ENCODE measurements at places on chromosomes 6 and 20. TPM values are rescaled to one million over a fixed set of nuclear protein-coding genes. Genes with fewer than 3 reads are reported as not detected.

The SGK1 gene
- 25.8 TPM for total RNA-seq

DNA sequence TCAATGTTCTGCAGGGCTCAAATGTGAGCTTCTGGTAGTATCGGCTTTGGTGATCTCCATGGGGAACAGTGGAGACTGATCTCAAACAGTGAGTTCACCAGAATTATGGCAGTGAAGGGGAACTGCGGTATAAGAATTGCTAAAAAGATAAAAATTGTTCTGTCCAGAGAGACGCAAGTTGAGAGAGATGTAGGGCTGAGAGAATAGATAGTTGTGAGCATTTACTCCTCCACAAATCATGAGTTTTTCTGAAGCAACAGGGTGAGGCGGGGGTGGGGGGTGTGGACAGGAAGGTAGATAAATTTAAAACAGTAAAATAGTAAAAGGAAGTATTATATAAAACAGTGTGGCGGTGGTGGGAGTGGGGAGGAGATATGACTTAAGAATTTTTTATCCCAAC is 98.6 kb upstream of the NEDD9 start:
- DNase-seq = no peak

DNA sequence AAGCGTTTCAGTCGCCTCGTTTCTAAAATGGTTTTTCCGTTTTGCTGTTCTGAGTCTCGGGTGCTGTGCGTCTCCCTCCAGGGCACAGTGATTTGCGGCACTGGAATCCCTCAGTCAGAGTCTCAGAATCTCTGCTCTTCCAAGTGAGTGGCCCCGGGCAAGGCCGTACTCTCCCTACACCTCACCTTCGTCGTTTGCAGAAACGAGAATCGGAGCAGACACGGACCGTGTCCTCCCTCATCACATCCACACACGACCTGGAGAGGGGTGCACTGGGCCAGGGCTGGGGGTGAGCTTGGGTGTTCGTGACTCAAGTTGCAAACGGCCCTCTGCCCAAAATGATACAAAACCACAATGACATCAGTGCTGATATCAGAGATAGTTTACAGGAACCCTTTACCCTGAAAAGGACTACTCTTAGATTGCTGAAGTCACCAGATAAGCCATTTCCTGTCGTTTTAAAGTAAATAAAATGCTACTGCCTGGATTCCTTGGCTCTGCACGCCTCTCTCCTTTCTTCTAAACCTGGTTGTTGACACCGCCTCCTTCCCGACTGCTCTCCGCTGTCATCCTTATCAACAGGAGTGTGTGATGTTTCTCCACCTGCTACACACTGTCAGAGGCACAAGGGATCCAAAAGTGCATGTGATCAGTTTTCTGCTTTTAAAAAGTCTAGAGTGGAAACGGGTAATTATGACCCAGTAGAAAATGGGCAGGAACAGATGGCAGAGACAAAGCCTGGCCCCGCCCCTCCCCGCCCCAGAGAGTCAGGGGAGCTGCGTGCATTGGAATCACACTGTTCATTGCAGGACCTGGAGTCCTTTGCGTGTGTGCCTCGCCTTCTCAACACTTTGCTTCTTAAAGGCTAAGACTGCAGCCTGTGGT is 38.4 kb downstream of the KIF25 start:
- DNase-seq = no peak

DNA sequence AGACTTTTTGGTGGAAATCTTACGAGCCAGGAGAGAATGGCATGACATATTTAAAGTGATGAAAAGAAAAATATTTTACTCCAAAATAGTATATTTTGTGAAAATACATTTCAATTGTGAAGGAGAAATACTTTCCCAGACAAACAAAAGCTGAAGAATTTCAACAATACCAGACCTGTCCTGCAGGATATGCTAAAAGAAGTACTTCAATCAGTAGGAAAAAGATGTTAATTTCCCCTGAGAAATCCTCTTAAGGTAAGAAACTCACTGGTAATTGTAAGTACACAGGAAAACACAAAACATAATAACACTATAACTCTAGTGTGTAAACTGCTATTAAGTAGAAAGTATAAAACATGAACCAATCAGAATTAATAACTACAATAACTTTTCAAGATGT is 341.8 kb upstream of the GJE1 start:
- DNase-seq = no peak

The SAMD5 gene
- 0.33 TPM for total RNA-seq

DNA sequence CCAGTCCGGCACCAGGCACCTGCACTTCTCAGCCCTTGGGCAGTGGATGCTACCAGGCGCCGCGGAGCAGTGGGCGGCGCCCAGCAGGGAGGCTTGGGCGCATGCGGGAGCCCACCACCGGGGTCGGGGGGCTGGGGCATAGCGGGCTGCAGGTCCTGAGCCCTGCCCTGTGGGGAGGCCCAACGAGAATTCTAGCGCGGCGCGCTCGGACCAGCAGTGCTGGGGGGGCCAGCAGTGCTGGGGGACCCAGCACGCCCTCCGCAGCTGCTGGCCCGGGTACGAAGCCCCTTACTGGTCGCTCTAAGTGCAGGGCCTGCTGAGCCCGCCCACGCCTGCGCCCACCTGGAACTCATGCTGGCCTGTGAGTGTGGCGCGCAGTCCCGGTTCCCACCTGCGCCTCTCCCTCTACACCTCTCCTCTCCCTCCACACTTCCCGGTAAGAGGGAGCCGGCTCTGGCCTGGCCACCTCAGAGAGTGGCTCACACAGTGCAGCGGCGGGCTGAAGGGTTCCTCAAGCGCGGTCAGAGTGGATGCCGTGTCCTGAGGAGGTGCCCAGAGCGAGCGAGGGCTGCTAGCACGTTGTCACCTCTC is 28.5 kb upstream of the SERPINB1 start:
- DNase-seq = no peak

DNA sequence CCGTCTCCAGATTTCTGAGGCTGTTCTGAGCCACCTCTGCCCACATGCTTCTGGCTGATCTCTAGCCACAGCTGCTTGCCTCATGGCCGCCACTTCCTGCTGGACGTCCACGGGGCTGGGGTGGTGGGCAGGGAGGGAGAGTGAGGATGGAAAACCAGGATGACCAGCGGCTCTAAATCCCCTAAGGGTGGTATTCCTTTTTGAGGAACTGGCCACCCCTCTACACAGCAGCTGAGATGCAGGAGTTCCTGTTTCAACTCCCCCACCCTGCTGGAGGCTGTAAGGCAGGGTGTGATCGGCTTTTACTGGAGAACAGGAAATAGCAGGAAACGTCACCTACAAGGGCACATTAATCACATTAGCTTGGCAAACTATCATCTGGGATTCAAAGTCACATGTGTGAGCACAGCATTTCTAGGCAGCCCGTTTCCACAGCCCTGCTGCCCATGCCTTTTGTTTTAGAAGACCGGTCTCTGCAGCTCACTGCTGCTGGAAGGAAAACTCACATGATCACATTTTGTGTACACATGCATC is 181.6 kb upstream of the ECI2 start:
- peak; percentile 34 for DNase-seq

- DNase-seq = no peak
These were observed 3.3 kb downstream of the PSMB9 start for GRCh38 chr6:32857156-32857891.

DNA sequence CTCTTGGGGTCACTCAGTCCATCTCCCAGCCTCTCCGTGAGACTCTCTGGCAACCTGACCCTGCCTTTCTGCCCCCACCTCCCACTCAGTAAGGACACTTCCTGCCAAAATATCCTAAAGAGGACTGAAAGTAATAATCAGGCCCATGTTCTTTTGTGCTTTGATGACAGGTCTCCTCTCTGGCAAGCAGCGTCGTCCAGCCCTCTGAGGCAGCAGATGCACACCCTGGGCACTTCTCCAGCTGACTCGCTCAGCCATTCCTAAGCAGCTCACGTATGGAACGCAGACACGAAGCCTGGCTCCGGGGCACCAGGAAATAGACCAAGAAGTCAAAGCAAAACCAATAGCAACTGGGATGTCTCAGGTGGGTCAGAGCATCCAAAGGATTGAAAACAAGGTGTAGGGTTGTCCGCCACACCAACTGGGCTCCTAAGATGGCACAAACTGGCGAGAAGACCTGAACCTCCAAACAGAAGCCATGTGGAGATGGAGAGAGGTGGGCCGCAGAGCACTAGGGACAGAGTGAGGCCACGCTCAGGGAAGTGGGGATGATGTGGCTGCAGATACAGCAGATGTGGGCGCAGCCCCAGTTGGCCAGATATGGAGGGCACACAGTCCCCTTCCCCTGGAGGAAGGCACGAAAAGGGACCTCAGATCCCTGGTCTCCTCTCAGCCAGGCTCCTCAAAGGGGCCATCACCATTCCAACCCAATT is 99.3 kb downstream of the PRND start:
- DNase-seq = no peak

DNA sequence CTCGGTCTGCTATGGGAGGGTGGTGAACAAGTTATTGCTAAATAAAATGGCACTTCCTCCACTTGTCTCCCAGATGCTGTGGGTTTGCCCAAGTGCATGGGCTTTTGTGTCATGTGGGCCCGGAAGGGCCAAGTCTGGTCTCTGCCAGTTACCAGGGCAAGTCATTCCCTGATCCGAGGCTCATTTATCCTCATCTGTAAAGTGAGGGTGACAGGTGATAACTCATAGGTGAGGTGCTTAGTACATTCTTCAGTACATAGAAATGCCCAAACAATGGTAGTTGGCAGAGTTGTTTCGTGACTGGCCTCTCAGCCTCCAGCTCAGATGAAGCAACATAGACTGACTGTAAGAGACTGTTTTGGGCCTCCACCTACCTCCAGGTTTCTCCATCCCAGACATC is 2.0 kb upstream of the MUCL3 start:
- DNase-seq = no peak

GRCh38 chr6:164258421-164258820 is 843.9 kb downstream of the QKI start:
- no peak for DNase-seq

DNA sequence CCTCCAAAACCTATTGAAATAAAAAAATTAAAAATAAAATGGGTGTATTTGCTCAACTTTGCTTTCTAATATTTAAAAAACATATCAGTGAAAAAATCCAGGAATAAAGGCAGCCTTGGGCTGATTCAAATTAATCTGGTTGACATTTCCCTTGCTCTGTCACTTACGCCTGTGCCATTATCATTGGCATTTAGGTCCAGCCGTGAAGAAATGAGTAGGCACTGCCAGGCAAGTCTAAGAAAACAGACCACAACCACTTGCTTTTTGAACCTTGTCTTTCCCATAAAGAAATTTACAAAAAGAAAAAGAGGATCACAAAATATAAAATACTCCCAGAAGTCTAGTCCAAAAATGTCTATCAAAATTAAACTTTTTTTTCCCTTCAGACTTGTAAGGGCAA is 59.2 kb upstream of the HBS1L start:
- no peak for DNase-seq

- no peak for DNase-seq
These were observed 180.5 kb downstream of the TENT5A start for GRCh38 chr6:81572020-81572419.

DNA sequence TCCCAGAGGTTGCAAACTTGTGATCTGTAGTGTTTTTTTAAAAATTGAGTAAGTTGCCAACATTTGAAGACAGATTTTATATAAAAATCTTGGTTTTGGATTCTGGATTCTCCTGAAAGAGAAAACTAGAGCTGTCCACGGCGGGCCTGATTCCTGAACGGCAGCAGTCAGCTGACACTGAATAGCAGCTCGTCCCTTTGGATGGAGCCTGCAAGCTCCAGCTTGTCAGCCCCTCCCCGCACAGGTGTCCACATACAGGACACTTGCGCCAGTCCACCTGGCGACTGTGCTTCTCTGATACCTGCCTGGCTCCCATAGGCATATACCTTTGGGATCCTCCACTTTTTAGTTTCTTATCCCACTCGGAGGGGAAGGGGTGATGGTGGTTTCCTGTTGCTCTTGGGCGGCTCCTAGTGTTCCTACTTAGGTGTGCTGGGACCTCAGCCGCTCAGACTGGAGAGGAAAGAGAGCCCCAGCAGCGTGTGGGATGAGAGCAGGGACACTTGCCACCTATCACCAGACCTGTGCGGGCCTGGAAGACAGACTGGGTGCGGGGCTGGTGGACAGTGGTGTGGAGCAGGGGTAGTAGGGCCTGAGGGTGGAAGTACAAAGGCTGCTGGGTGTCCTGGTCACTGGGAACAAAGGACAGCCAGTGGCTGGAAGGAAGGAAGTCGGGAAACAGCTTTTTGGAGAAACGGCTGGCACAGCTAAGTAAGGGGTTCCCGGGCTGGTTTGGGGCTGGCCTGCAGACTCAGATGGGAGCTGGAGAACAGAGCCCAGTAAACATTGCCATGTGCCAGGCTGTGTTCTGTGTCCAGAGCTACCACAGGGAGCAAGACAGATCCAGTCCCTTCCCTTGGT is 18.3 kb downstream of the GHRH start:
- DNase-seq = no peak

DNA sequence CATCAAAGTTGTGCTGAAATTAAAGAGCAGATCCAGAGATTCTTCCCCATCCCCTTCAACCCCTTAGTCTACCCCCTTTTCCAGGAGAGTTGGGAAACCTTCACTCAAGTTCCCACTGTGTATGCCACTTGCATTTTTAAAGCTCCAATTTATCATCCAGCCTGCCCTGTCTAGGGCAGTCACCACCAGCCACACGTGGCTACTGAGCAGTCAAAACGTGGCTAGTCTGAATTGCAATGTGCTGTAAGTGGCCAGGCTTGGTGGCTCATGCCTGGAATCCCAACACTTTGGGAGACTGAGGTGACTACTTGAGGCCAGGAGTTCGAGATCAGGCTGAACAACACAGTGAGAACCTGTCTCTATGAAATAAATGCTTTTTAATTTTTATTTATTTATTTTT is 34.9 kb downstream of the ERGIC3 start:
- no peak for DNase-seq

Data from left ventricle myocardium inferior (tissue), 1 donor.